ENCODE measurements at places on chromosomes 2 and 18.
A peak's percentile ranks its signal among the peaks of the same experiment; 100 is the strongest.

- no peak for DNase-seq
These were observed 152.6 kb downstream of the THADA start for GRCh38 chr2:43443282-43443681.

DNA sequence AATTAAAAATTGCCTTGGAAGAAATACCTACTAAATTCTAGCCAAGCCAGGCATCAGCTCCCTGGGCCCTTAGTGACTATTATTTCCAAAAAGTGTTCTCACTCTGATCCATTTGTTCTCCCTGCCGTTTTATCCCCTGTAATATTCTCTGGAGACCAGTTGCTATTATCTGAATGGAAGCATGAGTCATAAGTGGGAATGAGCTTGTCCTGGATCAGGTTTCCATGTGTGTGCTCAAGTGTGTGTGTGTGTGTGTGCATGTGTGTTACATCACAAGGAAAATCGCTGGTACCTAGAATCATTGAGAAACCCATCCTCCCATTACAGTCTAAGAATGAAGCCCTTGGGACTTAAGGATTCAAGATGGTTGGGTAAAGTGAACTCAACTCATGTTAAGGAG, 130.3 kb upstream of the CXCR4 start:
- peak; percentile 66 for DNase-seq

- DNase-seq = no peak
These were observed 128.9 kb upstream of the HS6ST1 start for GRCh38 chr2:128447538-128447995.

DNA sequence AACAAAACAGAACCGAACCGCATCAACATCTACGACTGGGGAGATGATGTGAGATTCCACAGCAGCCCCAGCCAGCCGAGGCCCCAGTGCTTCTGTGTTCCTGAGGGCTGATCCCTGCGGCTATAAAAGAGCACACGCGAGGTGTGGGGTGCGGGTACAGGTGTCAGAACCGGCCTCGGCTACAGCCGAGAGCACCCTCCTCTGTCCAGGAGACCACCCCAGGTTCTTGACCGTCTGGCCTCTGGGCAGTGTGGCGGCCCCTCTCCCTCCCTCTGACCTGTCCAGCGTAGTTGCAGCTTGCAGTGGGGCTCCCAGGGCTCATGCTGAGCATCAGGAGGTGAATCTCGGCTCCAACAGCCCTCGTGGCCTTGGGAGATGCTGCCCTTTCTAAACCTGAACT, 23.7 kb downstream of the RTP5 start:
- DNase-seq = no peak

- DNase-seq = no peak
These were observed 30.3 kb downstream of the ASAP2 start for GRCh38 chr2:9236867-9237266.

DNA sequence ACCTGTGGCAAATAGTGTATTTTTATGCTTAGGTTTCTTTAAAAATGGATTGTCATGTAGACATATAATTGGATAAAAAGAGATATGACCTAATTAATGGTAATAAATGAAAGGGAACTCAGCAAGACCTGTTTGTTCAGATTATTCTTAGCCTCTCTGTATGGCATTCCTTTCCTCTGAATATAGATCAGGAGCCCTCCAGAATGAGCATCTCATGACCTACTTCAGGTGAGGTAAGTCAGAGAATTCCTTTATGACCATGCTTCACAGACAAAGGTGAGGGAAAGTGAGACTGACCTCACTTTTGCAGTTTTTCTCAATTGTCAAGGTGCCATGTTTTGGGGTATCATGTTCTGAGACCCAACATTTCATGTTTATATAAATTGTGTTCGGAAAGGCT, 1744.3 kb upstream of the PIK3C3 start:
- no peak for DNase-seq

GRCh38 chr2:96267159-96267971, 1.3 kb downstream of the CIAO1 start:
- no peak for DNase-seq

GRCh38 chr2:102992607-102993006, 230.8 kb downstream of the TMEM182 start:
- no peak for DNase-seq
